Muscle of leg (tissue), 16 donors: ENCODE measurements at places on chromosomes 1 and 21.

GRCh38 chr1:165897326-165898303 lies 70.2 kb downstream of the UCK2 start:
- no peak overlapping the region for H3K27ac ChIP-seq
- peaks cover 42% of the 10 kb centered on the region for H3K4me1 ChIP-seq
- H3K36me3 ChIP-seq = peaks cover 20% of the 10 kb centered on the region

DNA sequence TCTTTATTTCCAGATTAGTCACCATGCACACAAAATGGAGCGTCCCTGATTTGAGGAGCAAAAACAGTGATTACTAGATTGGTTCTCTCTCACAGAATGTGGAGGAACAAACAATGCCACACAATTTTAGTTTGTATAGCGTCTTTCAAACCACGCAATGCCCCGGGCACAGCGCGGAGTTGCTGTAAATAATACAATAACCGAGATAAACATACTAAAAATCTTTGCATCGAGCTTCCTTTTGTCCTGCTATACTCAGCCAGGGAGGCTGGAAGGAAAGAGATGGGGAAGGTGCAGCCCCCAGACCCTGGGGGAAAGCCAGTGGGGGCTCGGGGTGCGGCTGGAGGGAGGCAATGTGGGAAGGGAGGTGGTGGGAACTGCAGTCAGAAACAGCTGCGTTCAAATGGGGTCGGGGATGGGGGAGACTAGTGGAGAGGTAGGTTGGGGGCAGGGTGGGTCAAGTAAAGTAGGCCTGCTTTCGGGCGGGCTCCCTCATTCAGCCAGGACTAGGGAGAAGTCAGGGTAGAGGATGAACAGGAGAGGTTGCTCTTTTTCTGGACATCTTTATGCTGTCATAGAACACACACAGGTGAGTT lies 366.3 kb downstream of the RPS6KC1 start:
- no peaks in the 10 kb centered on the region for H3K27me3 ChIP-seq
- peaks cover 6% of the 10 kb centered on the region for H3K4me1 ChIP-seq
- no peak overlapping the region for H3K4me3 ChIP-seq

DNA sequence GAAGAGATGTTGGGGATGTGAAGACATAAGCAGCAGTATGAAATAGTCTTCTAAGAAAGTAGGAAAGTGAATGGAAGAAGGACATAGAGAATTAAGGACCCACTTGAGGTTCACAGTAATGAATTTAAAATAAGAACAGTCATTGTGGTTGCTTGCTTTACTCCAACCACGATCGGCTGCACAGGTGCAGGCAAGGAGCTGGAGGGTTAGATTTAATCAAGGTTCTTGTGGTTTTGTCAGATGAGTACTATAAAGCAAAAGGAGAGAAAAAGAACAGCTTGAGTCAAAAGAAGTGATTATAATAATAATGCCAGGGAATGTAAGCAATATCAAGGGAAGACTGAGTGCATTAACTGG lies 46.1 kb upstream of the RBM34 start:
- no peak overlapping the region for H3K27ac ChIP-seq
- H3K36me3 ChIP-seq = peaks cover 10% of the 10 kb centered on the region
- no peak overlapping the region for H3K4me3 ChIP-seq
- H3K27me3 ChIP-seq = no peaks in the 10 kb centered on the region
- no peaks in the 10 kb centered on the region for H3K4me1 ChIP-seq

GRCh38 chr1:54588377-54588776 lies 34.9 kb downstream of the FAM151A start:
- peaks cover 28% of the 10 kb centered on the region for H3K4me1 ChIP-seq
- H3K27me3 ChIP-seq = no peaks in the 10 kb centered on the region
- no peak overlapping the region for H3K27ac ChIP-seq
- DNase-seq = no peak
- H3K36me3 ChIP-seq = peaks cover 19% of the 10 kb centered on the region
- no peak overlapping the region for H3K4me3 ChIP-seq

GRCh38 chr1:247613405-247613804 lies 8.0 kb downstream of the OR2G3 start:
- DNase-seq = no peak
- H3K27me3 ChIP-seq = no peaks in the 10 kb centered on the region
- no peaks in the 10 kb centered on the region for H3K36me3 ChIP-seq

GRCh38 chr1:193434319-193434718 lies 247.9 kb upstream of the B3GALT2 start:
- no peak overlapping the region for H3K4me3 ChIP-seq
- DNase-seq = no peak
- H3K4me1 ChIP-seq = no peaks in the 10 kb centered on the region
- H3K27ac ChIP-seq = no peak overlapping the region
- no peaks in the 10 kb centered on the region for H3K27me3 ChIP-seq

DNA sequence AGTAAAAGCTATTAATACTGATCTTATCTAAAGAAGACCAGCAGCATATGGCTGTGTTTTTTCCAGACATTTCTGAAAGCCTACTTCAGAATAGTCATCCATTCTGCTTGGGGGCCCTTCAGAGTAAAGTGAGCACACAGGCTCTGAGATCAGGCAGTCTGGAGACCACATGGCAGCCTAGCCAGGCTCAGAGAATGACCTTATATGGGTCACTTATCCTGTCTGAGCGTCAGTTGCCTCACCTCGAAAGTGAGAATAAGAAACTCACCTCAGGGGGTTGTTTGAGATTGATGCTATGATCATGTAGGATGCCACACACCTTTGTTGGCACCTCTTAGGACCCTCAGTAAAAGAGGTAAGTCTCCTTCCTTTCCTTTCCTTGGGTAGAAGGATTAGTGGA lies 270.4 kb downstream of the GRIK1 start:
- no peak overlapping the region for H3K4me3 ChIP-seq
- no peak for DNase-seq
- no peaks in the 10 kb centered on the region for H3K27me3 ChIP-seq
- H3K27ac ChIP-seq = no peak overlapping the region

- DNase-seq = no peak
- H3K27ac ChIP-seq = no peak overlapping the region
- no peaks in the 10 kb centered on the region for H3K36me3 ChIP-seq
- no peak overlapping the region for H3K4me3 ChIP-seq
- peaks cover 11% of the 10 kb centered on the region for H3K27me3 ChIP-seq
Measured at GRCh38 chr1:7010534-7011200, 225.4 kb downstream of the CAMTA1 start.

- H3K4me1 ChIP-seq = peaks cover 37% of the 10 kb centered on the region
- DNase-seq = peak; percentile 67
- H3K27ac ChIP-seq = peak overlapping the region; percentile 93
- H3K27me3 ChIP-seq = no peaks in the 10 kb centered on the region
- H3K4me3 ChIP-seq = peak overlapping the region; percentile 61
Measured at GRCh38 chr1:117122330-117123025, 929 bp upstream of the TRIM45 start.

GRCh38 chr1:54474310-54475251 lies 68.4 kb upstream of the SSBP3 start:
- peaks cover 13% of the 10 kb centered on the region for H3K27me3 ChIP-seq
- H3K27ac ChIP-seq = peak overlapping the region; percentile 71
- peaks cover 28% of the 10 kb centered on the region for H3K4me1 ChIP-seq
- no peaks in the 10 kb centered on the region for H3K36me3 ChIP-seq
- peak; percentile 64 for DNase-seq

GRCh38 chr1:50423670-50424000 lies 392 bp upstream of the DMRTA2 start:
- H3K4me3 ChIP-seq = peak overlapping the region; percentile 26
- DNase-seq = no peak
- peaks cover 97% of the 10 kb centered on the region for H3K27me3 ChIP-seq
- no peak overlapping the region for H3K27ac ChIP-seq

DNA sequence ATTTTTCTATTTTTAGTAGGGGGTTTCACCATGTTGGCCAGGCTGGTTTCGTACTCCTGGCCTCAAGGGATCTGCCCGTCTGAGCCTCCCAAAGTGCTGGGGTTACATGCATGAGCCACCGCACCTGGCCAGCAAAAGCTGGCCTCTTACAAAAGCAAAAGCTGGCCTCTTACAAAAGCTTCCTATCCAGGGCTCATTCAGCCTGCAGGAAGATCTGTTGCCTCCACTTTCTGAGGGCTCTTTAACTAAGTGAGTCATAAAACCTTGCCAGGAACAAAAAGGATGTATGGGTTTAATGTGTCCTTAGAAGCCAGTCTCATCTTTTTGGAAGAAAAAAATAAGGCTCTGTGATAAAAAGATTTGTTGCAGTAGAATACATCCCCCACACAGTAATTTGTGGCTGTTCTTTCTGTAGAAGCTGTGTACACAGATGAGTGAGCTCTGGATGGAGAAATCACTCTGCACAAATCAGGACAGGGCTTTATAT lies 15.0 kb downstream of the HTR1D start:
- no peak overlapping the region for H3K4me3 ChIP-seq
- no peak overlapping the region for H3K27ac ChIP-seq
- H3K4me1 ChIP-seq = no peaks in the 10 kb centered on the region
